Myocyte (in vitro differentiated cells): ENCODE measurements at places on chromosomes 11 and 22.

- peak; percentile 84 for DNase-seq
Observed at GRCh38 chr11:77140231-77140851, 12.3 kb downstream of the MYO7A start.

DNA sequence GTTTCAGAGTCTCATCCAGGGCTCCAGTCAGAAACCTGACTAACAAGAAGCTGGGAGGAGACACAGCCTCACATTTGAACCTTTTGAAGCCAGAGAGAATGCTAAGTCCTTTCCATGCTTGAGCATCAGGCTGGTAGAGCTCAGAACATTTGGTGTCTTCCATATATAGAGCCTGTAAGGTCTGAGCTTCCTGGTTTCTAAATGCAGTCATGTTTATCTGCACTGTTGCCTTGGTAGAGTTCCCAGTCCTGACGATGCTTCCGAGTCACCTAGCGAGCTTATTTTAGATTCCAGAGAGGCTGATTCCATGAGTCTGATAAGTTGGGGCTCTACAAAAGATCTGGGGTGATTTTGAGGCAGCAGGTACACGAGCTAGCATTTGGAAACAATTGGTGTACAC lies 68.4 kb upstream of the SORL1 start:
- DNase-seq, result peak; percentile 32

GRCh38 chr11:125375146-125375545 lies 120.9 kb downstream of the FEZ1 start:
- no peak for DNase-seq

- no peak for DNase-seq
Observed at GRCh38 chr22:45506816-45507360, 4.2 kb downstream of the FBLN1 start.

GRCh38 chr11:75203138-75203537 lies 37.4 kb upstream of the TPBGL start:
- no peak for DNase-seq

- no peak for DNase-seq
Observed at GRCh38 chr11:62553839-62554361, 7.3 kb upstream of the AHNAK start.

DNA sequence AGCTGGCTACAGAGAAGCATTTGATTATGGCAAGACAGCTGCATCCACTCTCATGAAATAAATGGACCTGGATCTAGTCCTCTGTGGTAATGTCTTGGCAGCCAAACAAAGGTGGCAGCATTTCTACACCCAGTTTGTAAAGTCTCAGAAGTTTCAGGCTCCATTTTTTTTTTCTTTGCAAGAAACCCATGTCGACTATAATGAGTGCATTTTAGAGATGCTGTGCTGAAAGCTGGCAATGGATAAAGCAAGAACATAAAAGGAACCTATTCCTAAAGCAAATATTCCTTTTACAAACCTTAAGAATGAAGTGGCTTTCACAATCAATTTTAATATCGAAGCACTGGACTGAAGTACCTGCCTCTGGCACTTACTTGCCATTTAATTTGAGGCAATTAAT lies 33.5 kb downstream of the THAP12 start:
- peak; percentile 79 for DNase-seq

GRCh38 chr11:74775762-74776161 lies 27.1 kb downstream of the RNF169 start:
- no peak for DNase-seq
